CD4-positive, alpha-beta T cell treated with Interleukin-4 for 4 hours (primary cell): ENCODE measurements at places on chromosomes 16 and 17.

DNA sequence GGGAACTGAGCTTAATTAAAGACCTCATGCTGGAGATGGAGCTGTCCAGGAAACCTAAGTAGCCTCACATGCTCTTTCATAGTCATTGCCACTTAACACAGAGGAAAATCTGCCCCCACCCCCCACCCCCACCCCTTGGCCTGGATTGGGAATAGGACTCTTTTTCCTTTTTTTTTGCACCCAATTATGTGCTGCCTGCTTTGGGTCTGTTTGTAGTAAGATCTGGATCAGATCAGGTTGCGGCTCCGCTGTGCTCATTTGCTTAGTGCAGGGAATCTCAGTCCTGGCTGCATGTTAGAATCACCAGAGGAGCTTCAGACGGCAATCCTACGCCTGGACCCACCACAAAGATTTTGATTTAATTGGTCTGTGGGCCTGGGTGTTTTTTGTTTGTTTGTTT lies 219.0 kb downstream of the UTP18 start:
- DNase-seq: no peak

DNA sequence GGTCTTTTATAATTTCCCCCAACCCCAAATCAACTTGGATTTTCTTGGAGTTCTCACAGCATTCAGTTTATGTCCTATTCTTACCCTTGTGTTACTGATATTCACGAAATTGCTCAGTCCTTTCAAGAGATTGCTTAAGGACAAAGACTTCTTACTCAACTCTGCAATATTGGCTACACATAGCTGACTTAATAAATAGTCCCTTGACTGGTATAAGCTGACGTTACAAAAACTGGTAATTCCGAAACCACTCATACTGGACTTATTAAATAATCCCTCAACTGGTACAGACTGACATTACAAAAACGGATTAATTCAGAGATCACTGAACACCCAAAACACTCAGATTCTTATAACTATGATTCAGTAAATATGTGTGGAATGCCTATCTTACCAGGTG lies 860 bp downstream of the TIGD7 start:
- DNase-seq: no peak

- no peak for DNase-seq
These were observed 82.2 kb downstream of the MRM3 start for GRCh38 chr17:864315-864714.

DNA sequence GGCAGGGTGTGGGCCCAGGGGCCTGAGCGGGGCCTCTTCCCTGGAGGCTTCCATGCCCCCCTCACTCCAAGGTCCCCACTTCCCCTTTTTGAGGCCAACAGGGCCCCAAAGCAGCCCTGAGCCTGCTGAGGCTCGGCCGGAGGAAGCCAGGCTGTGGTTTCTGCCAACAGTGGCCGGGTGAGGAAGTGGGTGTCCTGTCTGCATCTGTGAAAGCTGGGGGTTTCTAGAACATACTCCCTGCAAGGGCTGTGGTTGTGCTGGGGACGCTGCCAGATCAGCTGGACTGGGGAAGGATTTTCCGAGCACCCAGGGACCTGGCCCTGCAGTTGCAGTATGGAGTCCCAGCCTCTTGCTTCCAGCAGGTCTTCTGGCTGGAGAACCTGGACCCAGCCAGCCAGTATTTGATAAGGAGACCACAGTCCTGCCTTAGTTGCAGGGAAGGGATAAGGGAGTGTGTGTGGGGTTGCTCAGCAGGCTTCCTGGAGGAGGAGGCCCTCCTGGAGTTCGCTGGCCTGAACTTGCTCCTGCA lies 15.7 kb downstream of the ADCY7 start:
- peak; percentile 73 for DNase-seq

DNA sequence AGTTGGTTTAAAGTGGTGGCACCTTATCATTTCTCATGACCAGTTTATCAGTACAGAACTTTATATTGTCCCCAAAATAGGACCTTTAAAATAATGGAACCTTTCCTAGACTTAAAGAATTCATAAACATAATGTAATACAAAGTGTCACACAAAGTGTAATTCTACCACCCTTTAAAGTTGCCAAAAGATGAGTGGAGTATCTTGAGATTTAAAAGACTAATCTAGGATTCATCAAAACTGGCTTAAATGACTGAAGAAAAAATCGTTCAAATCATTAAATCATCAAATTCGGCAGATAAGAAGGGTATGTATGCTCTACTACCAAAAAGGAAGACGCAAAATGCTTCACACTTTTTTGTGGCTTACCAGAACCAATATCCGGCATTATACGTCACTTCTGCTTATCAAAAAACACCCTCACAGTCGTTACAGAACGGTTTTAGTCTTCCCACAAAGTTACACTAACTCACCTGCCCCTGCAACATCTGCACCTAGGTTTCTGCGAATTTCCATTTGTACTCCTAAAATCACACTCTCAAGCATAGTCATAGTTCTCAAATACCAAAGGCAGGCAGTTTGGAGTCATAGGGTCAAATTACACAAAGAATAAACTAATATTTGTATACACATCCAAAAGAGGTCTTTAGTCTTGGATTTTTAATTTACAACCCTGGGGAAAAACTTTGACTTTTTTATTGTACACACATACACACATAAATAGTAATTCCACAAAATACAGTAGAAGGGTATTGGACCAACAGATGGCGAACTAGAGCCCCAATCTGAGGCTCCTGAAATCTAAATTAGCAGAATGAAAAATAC lies 1.4 kb upstream of the KANSL1 start:
- peak; percentile 93 for DNase-seq

- no peak for DNase-seq
These were observed 4.5 kb upstream of the SLC5A11 start for GRCh38 chr16:24841291-24841690.

GRCh38 chr17:7219229-7219811 lies 316 bp downstream of the DLG4 start:
- no peak for DNase-seq

- DNase-seq: no peak
These were observed 7.3 kb upstream of the DDX52 start for GRCh38 chr17:37650419-37651003.

GRCh38 chr16:70675851-70676513 lies 9.9 kb downstream of the MTSS2 start:
- no peak for DNase-seq

DNA sequence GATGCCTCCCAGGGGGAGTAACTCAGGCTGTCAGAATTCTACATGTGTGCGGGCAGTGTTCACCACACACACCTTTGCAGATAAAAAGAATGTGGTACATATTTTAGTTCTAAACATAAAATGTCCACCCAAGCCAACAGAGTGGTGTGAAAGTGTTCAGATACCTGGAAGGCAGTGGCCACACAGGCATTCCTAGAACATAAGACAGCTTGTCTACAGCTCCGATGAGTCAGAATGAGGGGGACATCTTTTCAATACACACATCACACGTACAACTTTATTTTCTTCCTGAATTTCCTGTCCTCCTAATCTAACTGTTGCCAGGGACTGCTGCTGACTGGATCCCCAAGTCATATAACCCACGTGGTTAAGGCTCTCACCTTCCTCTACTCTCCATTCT lies 142.3 kb downstream of the ZFHX3 start:
- no peak for DNase-seq

GRCh38 chr16:5024632-5025031 lies 9.1 kb downstream of the NAGPA start:
- no peak for DNase-seq

DNA sequence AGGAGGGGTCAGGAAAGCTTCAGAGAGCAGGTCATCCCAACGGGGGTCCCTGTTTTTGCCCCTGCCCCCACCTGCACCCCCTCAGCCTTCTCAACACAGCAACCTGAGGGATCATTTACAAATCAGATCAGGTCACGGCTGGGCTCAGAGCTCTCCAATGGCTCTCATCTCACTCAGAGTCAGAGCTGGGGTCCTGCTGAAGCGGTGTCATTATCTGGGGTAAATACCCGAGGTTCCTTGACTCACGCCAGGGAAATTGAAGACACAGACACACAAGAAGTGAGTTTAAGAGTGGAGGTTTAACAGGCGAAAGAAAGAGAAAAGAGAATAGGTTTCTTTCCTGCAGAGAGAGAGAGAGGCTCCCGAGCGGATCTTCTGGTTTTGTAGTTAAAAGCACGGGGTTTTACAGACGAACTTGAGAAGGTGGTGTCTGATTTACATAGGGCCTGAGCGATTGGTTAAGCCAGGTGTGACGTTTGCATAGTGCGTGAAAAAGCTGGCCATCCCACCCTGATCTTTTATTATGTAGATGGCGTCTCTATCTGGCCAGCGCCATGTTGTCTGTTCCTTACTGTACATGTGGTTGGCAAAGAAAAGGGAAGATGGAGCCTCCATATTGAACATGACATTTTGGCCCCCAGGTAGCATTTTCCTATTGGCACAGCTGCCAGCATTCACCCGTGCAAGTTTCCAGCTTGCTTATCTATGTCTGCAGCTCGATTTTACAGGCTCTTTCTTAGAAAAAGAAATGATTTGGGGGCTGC lies 51.4 kb downstream of the WSB1 start:
- no peak for DNase-seq

DNA sequence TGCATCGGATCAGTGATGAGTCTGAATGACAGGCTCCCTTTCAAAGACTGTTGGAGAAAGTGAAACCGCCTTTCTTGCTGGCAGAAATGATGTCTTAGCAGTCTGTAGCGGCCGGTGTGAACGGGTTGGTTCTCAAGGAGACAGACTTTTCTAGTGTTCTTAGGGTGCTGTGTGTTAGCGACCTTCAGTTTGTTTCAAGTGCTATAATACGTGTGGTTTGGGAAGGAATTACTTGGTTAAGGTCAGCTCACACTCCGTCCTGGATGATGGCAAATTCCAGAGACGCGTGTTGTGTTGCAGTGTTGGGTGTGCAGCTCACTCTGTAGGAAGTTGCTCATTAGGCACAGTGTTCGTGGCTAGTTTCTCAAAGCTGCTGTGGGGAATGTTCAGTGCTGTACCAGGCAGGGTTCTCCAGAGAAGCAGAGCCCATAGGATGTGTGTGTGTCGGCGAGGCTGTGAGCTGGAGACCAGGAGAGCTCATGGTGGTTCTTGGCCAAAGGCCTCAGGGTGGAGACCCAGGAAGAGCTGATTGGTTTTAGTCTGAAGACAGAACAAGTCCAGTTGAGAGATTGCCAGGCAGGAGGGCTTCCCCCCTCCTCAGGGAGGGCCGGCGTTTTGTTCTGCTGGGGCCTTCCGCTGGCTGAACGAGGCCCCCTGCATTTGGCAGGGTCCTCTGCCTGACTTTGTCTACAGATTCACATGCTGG lies 37.6 kb downstream of the ZNF750 start:
- DNase-seq: no peak

- DNase-seq: no peak
These were observed 1.4 kb downstream of the YPEL3 start for GRCh38 chr16:30094541-30095165.
